ENCODE measurements at places on chromosomes 13 and 19.

- no peak for DNase-seq
Observed at GRCh38 chr13:24173795-24174194, 13.3 kb downstream of the SPATA13 start.

GRCh38 chr19:46806656-46807055 is 18.3 kb upstream of the SLC1A5 start:
- DNase-seq, result no peak

DNA sequence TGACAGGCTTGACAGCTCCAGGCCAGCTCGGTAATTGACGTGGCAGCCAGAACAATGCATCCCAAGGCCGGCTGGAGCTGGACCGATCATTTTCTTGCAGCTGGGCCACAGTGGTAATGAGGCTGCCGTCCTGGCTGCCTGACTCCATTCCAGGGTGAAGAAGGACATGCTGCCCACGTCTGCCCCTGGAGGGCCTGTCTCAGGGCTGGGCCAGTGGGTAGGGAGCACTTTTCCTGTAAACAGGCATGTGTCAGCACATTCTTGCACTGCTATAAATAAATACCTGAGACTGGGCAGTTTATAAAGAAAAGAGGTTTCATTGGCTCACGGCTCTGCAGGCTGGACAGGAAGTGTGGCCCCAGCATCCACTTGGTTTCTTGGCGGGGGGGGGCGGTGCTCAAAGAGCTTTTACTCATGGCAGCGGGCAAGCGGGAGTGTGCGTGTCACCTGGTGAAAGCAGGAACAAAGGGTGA is 38.1 kb upstream of the KCTD15 start:
- DNase-seq, result no peak

DNA sequence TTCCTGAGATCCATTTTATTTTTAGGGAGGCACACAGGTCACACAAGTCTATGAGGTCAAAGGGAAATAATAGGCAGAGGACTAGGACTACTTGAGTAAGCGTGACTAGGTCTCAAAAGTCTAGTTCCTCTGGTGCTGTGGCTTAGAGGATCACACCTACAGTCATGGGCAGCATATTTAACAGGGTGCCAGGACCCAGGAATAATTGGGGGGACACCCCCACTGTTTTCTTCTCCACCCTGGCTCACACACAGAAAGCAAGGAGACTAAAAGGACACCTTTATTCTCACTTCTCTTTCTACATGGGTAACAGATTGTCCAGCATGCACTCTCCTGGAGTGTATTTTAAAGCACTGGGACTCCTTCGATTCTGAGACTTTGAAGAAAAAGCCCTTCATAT is 26.2 kb downstream of the OXGR1 start:
- DNase-seq, result no peak

GRCh38 chr19:20313894-20314293 is 146.9 kb downstream of the ZNF486 start:
- DNase-seq, result no peak

- DNase-seq, result no peak
Observed at GRCh38 chr13:27172495-27172842, 858 bp upstream of the USP12 start.

DNA sequence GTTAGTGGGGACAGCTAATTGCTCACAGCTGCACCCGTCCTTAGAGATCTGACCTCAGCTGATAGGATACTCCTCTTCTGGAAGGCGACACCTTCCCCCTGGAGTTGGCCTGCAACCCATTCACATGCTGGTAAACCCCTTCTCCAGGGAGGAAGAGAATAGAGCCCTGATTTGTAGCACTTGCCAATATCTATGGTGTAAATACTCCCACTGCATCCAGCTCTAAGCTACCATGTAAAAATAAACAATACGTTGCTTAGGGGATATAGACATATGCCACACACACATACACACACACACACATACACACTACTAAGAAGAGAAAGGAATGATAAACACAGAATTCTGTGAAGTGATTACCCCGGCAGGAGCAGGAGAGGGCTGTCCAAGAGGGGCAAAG is 49.4 kb upstream of the KCTD15 start:
- DNase-seq, result no peak
